ENCODE measurements at places on chromosomes 16 and 17. TPM values are rescaled to one million over a fixed set of nuclear protein-coding genes. Genes with fewer than 3 reads are reported as not detected.

GRCh38 chr17:57009737-57010445 is 32.0 kb downstream of the SCPEP1 start:
- peaks cover 4% of the 10 kb centered on the region for H3K36me3 ChIP-seq
- H3K4me3 ChIP-seq: no peak overlapping the region
- H3K4me1 ChIP-seq: peaks cover 6% of the 10 kb centered on the region
- no peak overlapping the region for H3K27ac ChIP-seq

The HCRT gene
- total RNA-seq: not detected

The KRTAP9-1 gene
- not detected for total RNA-seq

The C1QTNF1 gene
- total RNA-seq: 518 TPM

DNA sequence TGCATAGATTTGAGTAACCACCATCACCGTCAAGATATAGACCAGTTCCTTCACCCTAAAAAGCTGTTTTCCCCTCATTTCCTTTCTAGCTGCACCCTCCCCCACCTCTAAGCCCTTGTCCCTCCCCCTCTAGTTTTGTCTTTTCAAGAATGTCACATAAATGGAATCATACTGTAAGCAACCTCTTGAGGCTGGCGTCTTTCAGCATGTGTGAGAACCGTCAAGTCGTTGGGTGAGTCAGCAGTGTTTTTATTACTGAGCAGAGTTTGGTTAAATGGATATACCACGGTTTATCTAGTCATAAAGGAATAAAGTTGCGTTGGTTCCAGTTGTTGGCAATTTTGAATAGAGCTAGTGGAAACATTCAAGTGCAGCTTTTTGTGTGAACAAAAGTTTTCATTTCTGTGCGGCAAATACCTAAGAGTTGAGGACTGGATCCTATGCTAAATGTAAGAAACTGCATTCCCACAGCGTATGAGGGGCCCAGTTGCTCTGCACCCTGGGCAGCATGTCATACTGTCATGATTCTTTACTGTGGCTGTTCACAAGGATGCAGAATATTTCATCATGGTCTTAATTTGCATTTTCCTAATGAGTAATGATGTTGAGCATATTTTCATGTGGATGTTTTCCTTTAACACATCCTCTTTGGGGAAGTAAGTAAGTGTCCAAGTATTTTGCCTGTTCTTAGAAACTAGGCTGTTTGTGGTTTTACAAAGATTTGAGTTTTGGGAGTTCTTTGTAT is 264.3 kb downstream of the CPPED1 start:
- H3K27me3 ChIP-seq: no peaks in the 10 kb centered on the region
- no peaks in the 10 kb centered on the region for H3K36me3 ChIP-seq
- no peaks in the 10 kb centered on the region for H3K4me1 ChIP-seq
- DNase-seq: no peak
- no peak overlapping the region for H3K27ac ChIP-seq

DNA sequence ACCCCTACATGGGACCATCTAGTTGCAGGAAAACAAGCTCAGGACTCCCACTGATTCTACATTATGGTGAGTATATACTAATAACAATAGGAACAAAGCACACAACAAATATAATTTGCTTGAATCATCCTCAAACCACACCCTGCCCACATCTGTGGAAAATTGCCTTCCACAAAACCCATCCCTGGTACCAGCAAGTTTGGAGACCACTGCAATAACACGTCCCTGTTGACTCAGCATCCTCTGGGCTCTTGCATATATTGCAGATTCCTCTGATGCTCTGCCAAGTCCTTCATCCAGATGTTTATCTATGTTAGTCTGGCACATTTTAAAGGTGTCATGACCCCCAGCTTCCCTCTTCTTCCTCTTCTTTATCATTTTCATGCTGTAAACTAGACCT is 138.4 kb downstream of the PCTP start:
- no peaks in the 10 kb centered on the region for H3K4me1 ChIP-seq
- no peak overlapping the region for H3K27ac ChIP-seq
- H3K36me3 ChIP-seq: no peaks in the 10 kb centered on the region
- no peak overlapping the region for H3K4me3 ChIP-seq

GRCh38 chr16:8044796-8045195 is 545.5 kb downstream of the TMEM114 start:
- H3K36me3 ChIP-seq: no peaks in the 10 kb centered on the region
- DNase-seq: no peak
- no peak overlapping the region for H3K4me3 ChIP-seq
- H3K27ac ChIP-seq: no peak overlapping the region

GRCh38 chr16:11151885-11152629 is 103.9 kb downstream of the SOCS1 start:
- H3K36me3 ChIP-seq: no peaks in the 10 kb centered on the region
- no peak overlapping the region for H3K4me3 ChIP-seq
- peaks cover 7% of the 10 kb centered on the region for H3K4me1 ChIP-seq

- peaks cover 37% of the 10 kb centered on the region for H3K4me1 ChIP-seq
- DNase-seq: no peak
- no peaks in the 10 kb centered on the region for H3K27me3 ChIP-seq
- H3K36me3 ChIP-seq: no peaks in the 10 kb centered on the region
- no peak overlapping the region for H3K4me3 ChIP-seq
These were observed 29.0 kb downstream of the GLG1 start for GRCh38 chr16:74577882-74578366.

DNA sequence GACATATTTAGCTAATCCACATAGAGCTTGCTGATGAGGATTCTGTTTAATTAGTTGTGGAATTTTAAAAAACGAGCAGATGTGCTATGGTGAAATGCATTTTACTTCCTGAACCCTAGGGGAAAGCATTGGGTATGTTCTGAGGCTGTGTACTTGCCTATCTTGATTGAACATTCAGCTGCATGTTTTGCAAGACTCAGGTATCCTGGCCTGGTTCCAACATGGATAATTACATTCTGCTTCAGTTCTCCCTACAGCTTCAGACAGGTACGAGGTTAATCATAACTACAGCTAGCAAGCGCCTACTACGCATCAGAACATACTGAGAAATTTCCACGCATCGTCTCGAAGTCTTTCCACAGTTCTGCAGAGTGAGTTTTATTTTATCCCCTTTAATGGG is 77.0 kb downstream of the HS3ST2 start:
- no peak overlapping the region for H3K27ac ChIP-seq
- no peaks in the 10 kb centered on the region for H3K4me1 ChIP-seq
- H3K36me3 ChIP-seq: no peaks in the 10 kb centered on the region
- no peak overlapping the region for H3K4me3 ChIP-seq

The LAT gene
- total RNA-seq: 28.6 TPM

The GDPD3 gene
- total RNA-seq: 4.6 TPM

- no peaks in the 10 kb centered on the region for H3K27me3 ChIP-seq
- DNase-seq: no peak
- H3K4me3 ChIP-seq: no peak overlapping the region
- H3K4me1 ChIP-seq: peaks cover 75% of the 10 kb centered on the region
These were observed 10.2 kb downstream of the IL4R start for GRCh38 chr16:27323781-27324561.

The NPTX1 gene
- total RNA-seq: 0.68 TPM

DNA sequence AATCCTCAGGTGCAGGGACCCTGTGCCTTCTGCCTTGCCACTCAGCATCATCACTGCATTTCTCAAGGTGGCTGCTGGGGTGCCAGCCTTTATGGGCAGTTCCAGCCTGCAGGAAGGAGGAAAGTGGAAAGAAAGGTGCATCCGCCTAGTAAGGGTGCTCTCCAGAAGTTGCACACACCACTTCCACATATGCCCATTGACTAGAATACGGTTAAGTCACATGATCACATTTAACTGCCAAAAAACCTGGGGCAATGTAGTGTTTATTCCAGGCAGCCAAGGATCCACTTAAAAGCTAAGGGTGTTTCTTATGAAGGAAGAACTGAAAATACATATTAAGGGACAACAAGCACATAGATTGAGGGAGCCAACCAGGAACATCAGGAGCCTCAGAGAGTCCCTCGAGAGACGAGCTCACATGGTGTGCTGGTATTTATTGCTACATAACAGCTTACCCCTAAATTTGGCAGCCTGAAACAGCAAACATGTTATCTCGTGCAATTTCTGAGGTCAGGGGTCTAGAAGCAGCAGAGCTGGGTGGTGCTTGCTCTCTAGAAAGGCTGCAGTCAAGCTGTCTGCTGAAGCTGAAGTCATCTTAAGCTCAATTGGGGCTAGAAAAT is 52.0 kb upstream of the MMP2 start:
- no peak overlapping the region for H3K27ac ChIP-seq
- H3K4me3 ChIP-seq: no peak overlapping the region
- DNase-seq: no peak

- DNase-seq: no peak
- H3K27me3 ChIP-seq: no peaks in the 10 kb centered on the region
- H3K27ac ChIP-seq: no peak overlapping the region
- H3K4me1 ChIP-seq: no peaks in the 10 kb centered on the region
- peaks cover 13% of the 10 kb centered on the region for H3K36me3 ChIP-seq
These were observed 45.0 kb downstream of the B9D1 start for GRCh38 chr17:19317359-19318095.

The FAM222B gene
- 23.4 TPM for total RNA-seq

DNA sequence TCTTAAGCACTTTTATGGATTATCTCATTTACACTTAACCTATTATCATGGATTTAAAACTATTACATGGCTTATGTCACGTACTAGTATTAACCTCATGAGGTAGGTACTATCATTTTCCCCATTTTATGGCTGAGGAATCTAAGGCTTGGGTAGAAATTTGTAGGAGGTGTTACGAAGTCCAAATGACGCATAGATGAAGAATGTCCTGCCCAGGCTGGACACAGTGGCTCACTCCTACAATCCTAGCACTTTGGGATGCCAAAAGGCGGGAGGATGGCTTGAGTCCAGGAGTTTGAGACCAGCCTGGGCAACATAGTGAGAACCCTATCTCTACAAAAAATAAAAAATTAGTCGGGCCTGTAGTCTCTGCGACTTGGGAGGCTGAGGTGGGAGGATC is 4.8 kb upstream of the C1QL1 start:
- H3K4me3 ChIP-seq: no peak overlapping the region
- H3K27me3 ChIP-seq: no peaks in the 10 kb centered on the region
- H3K27ac ChIP-seq: peak overlapping the region; percentile 29
- DNase-seq: no peak
- H3K4me1 ChIP-seq: peaks cover 28% of the 10 kb centered on the region

Measured in thoracic aorta (tissue), 2 donors.